Karpas-422 (cell line): ENCODE measurements at places on chromosomes 12 and 14. TPM values are rescaled to one million over a fixed set of nuclear protein-coding genes. Genes with fewer than 3 reads are reported as not detected.

DNA sequence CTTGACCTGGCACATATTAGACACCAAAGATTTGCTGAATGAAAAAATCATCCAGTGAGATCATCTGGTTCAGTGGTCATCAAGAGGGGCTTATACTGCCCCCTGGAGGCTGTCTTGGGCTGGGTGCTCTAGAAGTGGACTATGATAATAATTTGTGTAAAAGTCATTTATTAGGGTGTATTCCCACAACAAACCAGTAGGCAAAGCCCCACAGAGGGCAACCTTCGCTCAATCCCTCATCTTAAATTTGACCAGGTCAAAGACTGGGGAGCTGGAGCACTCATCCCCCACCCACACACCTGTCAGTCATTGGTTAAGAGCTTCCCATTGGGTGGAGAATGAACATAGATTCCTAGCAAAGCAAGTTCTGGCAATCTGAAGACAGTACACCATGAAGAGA is 20.0 kb upstream of the FICD start:
- H3K27ac ChIP-seq: no peak overlapping the region
- H3K36me3 ChIP-seq: no peaks in the 10 kb centered on the region
- DNase-seq: peak; percentile 85
- H3K4me3 ChIP-seq: no peak overlapping the region

GRCh38 chr12:54840244-54840865 is 14.0 kb upstream of the MUCL1 start:
- no peaks in the 10 kb centered on the region for H3K4me1 ChIP-seq
- H3K4me3 ChIP-seq: no peak overlapping the region
- no peaks in the 10 kb centered on the region for H3K36me3 ChIP-seq
- no peak overlapping the region for H3K27ac ChIP-seq
- DNase-seq: no peak

POTEM gene
- not detected in 2 replicates for total RNA-seq

- no peak overlapping the region for H3K4me3 ChIP-seq
- H3K36me3 ChIP-seq: no peaks in the 10 kb centered on the region
- H3K4me1 ChIP-seq: no peaks in the 10 kb centered on the region
- H3K27ac ChIP-seq: no peak overlapping the region
Measured at GRCh38 chr14:78701246-78701645, 531.1 kb downstream of the NRXN3 start.

LBHD2 gene
- total RNA-seq: not detected in 2 replicates
